ENCODE measurements at places on chromosomes 7 and 10.

GRCh38 chr7:106869954-106870353, 4.9 kb downstream of the PIK3CG start:
- DNase-seq: no peak

DNA sequence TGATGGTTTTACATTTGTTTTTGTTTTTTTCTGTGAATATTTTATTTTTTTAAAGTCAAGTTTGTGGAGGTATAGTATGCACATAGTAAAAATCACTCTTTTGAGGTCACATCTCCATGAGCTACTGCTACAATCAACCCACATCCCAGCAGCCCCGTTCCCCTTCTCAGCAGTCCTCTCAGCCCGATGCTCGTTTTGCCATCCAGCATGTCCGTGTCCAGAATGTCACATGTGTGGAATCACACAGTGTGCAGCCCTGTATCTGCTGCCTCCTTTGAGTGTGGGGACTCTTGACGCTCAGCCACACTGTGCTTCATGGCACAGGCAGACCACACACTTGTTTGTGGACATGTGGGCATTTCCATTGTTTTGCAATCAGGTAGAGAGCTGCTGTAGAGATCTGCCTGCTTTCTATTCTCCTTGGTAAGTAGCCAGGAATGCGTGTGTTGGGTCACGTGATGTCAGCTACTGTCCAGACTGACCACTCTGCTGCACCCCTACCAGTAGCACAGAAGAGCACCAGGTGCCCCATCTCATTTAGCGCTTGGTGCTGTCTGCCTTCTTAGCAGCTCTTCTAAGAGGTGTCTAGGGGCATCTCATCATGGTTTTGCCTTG, 71.6 kb upstream of the CAMK2B start:
- no peak for DNase-seq

- DNase-seq: no peak
Observed at GRCh38 chr7:149322737-149323136, 60.7 kb downstream of the ZNF783 start.

DNA sequence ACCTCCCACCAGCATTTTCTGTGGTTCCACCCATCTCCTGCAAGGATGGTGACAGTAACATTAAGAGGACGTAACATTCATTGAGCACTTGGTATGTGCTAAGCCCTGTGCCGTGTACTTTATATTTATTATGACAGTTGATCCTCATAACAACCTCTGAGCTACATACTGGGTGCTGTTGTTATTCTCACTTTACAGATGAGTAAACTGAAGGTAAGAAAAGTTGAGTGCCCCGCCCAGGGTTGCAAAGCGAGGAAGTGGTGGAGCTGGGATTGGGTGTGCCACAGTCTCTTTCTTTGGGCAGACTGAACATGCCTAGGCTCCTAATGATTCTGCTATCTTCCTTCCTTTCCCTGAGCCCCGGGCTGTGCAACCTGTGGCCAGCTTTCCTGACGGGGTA, 107.4 kb downstream of the SH3PXD2A start:
- DNase-seq: no peak

- DNase-seq: no peak
Observed at GRCh38 chr7:78924581-78924980, 528.9 kb downstream of the MAGI2 start.

DNA sequence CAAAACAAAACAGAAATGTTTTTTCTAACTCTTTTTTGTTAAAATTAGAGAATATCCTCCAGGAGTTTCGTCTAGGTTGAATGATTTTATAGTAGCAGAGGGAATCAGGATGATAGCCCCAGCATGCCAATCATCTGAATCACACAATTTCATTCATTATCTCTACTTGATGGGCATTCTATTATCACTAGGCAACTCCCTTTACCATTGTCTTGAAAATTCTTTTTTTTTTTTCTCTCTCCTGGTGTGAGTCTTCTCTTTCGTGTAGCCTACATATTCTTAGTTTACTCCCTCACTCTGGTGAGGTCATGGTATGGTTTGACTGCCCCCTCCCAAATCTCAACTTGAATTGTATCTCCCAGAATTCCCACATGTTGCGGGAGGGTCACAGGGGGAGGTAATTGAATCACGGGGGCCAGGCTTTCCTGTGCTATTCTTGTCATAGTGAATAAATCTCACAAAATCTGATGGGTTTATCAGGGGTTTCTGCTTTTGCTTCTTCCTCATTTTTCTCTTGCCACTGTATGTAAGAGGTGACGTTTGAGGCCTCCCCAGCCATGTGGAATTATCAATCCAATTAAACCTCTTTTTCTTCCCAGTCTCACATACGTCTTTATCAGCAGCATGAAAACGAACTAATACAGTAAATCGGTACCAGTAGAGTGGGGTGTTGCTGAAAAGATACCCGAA, 105.0 kb downstream of the OTUD1 start:
- DNase-seq: no peak

- DNase-seq: no peak
Observed at GRCh38 chr7:42426163-42426562, 189.2 kb upstream of the GLI3 start.
